Stimulated activated CD8-positive, alpha-beta memory T cell treated with anti-CD3 and anti-CD28 coated beads, Interleukin-7, amount 100 ng/mL, for 1 hour (primary cell): ENCODE measurements at places on chromosomes 2 and 18.

- DNase-seq, result no peak
These were observed 148.2 kb upstream of the ITGA4 start for GRCh38 chr2:181308766-181309515.

DNA sequence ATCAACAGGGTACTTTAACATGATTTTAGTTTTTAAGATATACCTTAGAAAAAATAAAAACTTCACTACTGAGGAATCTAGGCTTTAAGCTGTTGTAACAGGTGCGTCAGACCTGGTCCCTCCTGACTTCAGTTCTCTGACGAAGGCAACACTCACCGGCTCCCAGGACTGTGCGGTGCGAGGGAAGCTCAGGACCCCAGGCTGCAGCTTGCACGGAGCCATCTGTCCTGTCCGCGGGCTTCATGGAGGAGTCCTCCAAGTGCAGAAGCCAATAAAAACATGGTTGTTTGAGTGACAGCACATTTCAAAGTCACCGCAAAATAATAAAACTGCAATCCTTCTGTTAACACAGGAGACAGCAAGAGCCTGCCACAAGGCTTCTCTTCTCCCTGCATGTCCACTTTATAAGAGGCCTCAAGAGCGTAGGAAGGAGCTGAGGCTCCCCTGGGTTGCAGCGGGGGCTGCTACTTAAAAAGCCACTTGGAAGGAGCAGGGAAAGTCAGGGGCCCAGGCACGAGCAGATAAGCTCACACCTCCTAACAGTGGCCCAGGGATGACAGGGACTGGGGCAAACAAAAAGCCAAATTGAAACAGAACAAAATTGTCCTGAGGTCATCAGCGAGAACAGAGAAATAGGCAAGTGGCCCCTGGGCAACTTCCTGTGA is 4.6 kb downstream of the HJURP start:
- no peak for DNase-seq

DNA sequence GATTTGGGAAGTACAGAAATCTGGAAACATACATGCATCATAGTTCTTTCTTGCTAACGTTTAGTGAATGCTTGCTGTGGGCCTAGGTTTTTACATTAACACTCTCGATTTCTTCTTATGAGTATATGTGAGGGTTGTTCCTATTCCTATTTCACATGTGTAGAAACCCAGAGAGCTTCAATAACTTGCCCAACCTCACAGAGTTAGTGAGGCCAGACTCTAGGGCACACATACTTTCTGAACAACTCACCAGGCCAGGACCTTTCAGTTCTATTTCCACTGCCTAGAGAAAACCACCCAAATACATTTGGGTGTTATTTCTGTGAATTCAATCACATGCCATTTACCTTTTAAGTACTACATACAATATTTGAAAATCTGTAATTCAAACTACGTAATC is 8.2 kb upstream of the KCTD1 start:
- DNase-seq, result no peak

- DNase-seq, result no peak
These were observed 15.6 kb downstream of the SLC4A3 start for GRCh38 chr2:219643084-219643473.

DNA sequence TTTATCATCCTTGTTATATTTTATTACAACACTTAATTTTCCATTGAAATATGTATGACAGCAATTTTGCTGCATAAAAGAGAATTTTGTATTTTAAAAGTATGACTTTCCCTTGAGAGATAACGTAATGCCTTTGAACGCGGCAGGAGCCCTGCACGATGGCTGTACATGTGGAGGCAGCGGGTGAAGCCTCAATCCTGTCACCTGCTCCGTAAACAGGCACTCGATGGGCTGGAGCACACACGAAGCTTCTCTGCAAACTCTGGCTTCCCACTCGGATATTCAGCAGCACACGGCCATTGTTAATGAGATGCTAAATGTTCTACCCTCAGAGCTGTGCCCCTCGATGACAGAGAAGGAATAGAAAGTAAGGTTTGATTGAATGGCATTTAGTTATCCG is 184.4 kb downstream of the RTP5 start:
- DNase-seq, result no peak

DNA sequence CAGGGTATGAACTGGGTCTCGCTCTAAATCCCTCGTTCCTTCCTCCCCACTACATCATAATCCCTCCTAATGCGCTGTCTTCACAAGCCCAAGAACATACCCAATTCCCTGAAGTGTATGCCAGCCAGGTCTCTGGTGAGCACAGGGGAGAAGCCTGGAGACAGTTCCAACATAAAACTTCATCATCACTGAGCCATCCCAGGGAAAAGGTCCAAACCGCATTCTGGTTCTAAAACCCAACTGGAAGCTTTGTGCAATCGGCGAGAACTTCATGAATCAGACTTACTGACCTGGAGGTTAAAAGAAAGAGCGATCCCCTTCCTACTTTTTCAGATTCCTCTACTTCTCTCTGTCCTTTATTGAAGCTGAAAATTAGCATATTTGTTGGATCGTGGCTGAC is 132.7 kb downstream of the ALPK2 start:
- no peak for DNase-seq

DNA sequence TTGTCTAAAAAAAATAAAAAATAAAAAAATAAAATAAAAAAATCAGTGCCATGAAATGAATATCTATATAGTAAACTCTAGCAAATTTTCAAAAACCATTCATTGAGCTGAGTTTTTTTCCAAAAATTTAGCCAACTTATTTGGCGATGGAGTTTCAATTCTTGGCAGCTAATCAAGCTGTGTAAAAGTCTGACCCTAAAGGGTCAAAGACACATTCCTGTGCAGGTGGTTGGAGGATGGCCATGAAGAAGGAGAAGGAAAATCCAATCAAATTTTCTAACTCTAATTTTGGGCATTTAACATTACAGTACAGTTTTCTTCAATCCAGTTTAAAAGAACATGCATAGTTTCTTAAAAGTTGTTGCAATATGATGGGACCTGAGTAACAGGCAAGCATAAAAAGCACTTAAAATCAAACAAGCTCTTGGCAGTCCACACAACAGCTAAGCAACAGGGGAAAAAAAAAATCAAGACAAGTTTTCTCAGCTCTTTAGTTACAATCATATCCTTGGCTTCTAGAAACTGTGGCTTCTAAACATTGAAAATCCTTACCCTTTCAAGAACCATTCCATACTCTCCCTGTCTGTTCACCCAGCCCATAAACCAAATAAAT is 54.5 kb downstream of the ACVR1 start:
- DNase-seq, result no peak
